Activated T-cell treated with anti-CD3 and anti-CD28 coated beads, Interleukin-2, amount 50 U/mL, for 4 hours (primary cell): ENCODE measurements at places on chromosomes 5 and 9. TPM values are rescaled to one million over a fixed set of nuclear protein-coding genes. Genes with fewer than 3 reads are reported as not detected.

Gene ADGRD2
- not detected for total RNA-seq

Gene GNAQ
- total RNA-seq, result 20.1 TPM

Gene CD72
- total RNA-seq, result 1.8 TPM

- DNase-seq, result no peak
Observed at GRCh38 chr5:142915813-142916424, 145.7 kb downstream of the ARHGAP26 start.

DNA sequence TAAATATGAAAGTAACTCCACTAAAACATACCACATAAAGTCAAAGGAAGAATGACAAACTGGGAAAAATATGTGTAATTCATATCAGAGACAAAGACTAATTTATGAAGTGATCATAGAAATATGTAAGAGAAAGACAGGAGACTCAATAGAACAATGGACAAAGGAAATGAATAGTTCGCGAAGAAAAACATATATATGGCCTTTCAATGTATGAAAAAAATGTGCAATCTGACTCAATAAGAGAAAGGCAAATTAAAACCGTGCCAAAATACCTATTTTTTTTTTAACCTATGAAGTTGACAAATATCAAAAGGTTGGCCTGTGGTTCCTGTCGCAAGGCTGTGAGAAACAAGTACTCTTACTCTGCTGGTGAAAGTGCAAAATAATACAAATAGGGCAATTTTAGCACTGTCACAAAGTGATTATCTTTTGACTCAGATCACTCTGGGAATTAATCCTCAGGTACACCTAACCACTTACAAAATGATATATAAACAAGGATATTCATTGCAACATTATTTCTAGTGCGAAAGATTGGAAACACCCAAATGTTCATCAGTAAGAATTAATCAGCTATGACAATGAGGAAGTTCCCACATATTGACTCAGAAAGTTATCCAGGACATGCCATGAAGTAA, 3.7 kb downstream of the C9 start:
- DNase-seq, result no peak

- DNase-seq, result no peak
Observed at GRCh38 chr9:79719021-79719420, 147.3 kb downstream of the TLE4 start.

- no peak for DNase-seq
Observed at GRCh38 chr9:135502873-135503321, 2.4 kb downstream of the MRPS2 start.

DNA sequence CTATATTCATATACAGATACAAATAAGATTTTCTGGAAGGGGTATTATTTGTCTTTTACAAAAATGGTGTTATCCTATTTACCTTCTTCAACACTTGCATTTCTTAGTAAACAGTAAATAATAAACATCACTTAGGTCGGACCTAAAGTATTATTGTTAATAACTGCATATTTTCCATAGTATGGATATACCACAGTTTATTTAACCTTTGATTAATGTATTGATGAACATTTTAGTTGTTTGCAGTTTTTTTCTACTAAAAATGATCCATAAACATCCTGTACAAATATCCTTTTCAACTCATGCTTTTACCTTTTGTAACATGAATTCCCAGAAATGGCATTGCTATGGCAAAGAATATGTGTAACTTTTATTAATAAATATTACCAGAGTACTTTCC, 83.4 kb downstream of the NDUFAF2 start:
- DNase-seq, result no peak

DNA sequence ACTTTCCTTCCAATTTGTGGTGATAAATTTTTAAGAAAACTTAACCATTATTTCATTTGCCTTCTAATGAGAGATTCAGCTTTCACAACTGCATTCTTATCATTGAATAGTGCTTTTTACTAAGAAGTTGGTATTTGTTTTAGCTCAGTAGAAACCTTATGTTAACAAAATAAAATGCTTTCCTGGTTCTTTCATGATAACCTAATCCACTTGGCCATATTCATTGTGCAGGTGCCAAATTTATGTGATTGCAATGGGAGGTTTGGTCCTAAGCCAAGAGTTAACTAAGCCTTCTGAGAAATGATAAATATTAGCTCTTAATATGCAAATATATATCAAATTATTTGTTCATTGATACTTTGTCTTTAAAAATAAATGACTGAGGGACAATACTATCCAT, 141.1 kb upstream of the TLE4 start:
- no peak for DNase-seq

DNA sequence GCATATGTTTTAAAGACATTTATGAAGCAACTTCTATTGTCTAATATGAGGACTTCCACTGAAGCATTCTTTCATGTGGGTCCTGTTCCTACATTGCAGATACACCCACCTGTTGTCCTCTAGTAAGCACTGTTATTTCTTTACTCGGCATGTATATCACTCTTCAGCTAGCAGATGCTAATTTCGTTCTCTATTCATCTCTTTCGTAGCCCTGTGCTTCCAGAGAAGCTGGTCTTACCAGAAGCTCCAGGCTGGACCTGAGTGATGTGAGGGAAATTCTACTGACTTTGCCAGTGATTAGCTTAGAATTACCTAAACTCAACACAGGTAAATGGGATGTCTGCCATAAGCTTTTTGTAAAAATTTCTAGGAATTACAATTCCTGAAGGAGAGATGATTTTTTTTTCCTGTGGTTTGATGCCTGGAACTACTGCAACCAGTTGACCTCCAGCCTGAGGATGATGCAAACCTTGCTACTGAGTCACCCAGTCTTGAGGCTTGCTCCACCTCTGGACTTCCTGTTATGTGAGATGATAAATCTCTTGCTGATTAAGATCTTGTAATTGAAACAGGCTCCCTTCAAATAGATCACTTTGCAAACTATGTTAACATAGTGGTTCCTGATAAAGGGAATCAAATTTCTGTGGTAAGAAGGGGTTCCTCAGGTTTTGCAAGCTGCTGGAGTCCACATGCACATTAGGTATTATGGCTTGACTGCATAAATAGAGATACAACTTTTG, 52.2 kb upstream of the SPINK5 start:
- no peak for DNase-seq

DNA sequence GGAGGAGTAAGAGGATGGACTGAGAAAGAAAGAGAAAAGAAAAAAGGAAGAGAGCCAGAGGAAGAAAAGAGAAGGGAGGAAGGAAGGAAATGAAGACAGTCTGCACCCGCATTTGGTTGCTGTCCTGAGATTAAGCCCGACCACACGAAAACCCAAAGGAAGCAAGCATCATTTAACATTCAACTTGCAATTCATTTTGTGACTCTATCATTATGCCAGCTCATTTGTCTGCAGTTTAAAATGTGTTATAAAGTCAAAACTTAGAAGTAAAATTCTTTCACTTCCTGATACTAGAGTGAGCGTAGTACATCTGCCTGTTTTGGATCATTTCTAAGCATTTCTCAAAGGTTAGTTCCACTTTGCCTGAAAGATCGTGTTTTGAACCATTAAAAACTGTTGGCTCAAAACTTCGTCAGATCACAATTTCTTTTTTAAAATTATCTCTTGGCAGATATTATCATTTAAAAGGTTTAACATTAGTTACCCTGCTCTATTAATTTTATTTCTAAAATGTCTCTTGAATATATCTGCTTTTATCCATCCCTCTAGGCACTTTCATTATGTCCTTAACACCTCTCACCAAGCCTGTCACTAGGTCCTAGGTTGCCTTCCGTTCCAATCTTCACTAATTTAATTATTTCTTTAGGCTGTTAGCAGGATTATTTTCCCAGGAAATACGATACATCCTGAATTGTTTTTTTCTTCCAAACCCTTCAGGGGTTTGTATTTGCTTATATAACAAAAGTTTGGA, 240.9 kb downstream of the TLE4 start:
- no peak for DNase-seq
